Activated CD4-positive, alpha-beta T cell treated with anti-CD3 and anti-CD28 coated beads, Interleukin-2, amount 10 ng/mL, durations not matched to agents 24 days and 14 days (primary cell): ENCODE measurements at places on chromosomes 11 and 22. TPM values are rescaled to one million over a fixed set of nuclear protein-coding genes. Genes with fewer than 3 reads are reported as not detected.

DNA sequence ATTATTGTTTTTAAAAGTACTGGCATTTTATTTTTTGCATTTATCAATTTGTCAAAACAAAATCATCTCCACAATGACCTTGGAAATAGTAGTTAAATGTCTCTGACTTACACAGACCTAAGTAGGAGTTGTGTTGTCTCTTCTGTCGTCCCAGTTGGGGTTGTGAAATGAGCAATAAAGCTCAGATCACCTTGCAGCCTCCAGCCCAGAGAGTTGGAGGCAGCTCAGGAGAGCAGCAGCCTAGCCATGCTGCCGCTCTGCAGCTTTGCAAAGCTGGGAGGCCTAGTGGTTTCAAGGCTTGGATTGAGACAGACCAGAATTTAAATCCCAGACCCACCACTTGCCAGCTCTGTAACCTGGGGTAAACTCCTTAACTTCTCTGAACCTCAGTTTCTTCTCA is 65.2 kb upstream of the CRYBB3 start:
- H3K27ac ChIP-seq = no peak overlapping the region
- DNase-seq = no peak
- H3K4me1 ChIP-seq = peaks cover 4% of the 10 kb centered on the region

SPTBN2 gene
- total RNA-seq = 0.88 and 1.6 TPM in 2 replicates

DNA sequence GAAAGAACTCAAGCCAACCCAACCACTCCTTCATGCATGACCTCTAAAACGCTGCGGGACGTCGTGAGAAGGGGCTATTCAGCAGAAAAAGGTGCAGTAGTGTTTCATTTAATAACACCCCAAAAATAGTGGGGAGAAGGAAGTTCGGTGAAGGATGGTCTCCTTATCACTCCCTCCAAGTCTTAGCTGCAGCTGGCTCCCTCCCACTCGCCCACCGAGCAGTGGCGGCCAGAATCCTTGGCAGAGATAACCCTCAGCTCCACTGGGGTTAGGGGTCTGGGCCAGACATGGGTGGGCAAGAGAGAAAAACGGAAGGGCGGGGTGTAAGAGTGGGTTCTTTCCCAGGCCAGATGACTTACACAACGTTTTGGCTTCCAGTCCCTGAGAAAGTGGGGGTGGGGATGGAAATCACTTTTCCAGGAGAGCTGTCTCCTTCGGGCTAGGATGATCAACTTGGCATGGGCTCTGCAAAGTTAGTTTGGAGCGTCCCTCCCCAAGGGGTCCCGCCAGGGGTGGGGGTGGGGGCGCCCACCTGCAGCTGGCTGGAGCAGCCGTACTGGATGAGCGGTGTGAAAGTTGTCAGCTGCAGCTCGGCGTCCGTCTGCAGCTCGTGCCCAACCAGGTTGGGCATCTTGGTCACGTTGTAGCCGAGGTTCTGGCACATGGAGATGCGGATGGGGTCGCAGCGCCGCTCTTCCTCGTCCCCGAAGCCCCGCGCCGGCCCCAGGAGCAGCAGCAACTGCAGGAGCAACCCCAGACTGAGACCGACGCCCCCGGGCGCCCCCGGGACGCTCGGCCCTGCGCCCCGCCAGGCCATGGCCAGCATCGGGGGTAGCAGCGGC is 705 bp downstream of the FZD4 start:
- H3K27ac ChIP-seq = no peak overlapping the region
- peak overlapping the region; percentile 70 for H3K4me3 ChIP-seq
- no peak for DNase-seq
- peaks cover 2% of the 10 kb centered on the region for H3K36me3 ChIP-seq
- peaks cover 7% of the 10 kb centered on the region for H3K4me1 ChIP-seq

DNA sequence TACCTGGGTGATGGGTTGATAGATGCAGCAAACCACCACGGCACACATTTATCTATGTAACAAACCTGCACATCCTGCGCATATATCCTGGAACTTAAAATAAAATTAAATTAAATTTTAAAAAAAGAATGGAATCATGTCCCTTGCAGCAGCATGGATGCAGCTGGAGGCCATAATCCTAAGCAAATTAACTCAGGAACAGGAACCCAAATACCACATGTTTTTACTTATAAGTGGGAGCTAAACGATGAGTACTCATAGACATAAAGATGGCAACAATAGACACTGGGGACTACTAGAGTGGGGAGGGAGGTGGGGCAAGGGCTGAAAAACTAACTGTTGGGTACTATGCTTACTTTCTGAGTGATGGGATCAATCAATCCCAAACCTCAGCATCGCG is 40.9 kb downstream of the CWC15 start:
- no peaks in the 10 kb centered on the region for H3K36me3 ChIP-seq
- no peak for DNase-seq
- no peak overlapping the region for H3K27ac ChIP-seq
- H3K27me3 ChIP-seq = peaks cover 2% of the 10 kb centered on the region
- no peak overlapping the region for H3K4me3 ChIP-seq

- no peak for DNase-seq
- peaks cover 3% of the 10 kb centered on the region for H3K36me3 ChIP-seq
- H3K4me3 ChIP-seq = no peak overlapping the region
- no peak overlapping the region for H3K27ac ChIP-seq
- peaks cover 7% of the 10 kb centered on the region for H3K4me1 ChIP-seq
- H3K27me3 ChIP-seq = no peaks in the 10 kb centered on the region
Observed at GRCh38 chr11:73429121-73429750, 53.0 kb downstream of the RELT start.

DNA sequence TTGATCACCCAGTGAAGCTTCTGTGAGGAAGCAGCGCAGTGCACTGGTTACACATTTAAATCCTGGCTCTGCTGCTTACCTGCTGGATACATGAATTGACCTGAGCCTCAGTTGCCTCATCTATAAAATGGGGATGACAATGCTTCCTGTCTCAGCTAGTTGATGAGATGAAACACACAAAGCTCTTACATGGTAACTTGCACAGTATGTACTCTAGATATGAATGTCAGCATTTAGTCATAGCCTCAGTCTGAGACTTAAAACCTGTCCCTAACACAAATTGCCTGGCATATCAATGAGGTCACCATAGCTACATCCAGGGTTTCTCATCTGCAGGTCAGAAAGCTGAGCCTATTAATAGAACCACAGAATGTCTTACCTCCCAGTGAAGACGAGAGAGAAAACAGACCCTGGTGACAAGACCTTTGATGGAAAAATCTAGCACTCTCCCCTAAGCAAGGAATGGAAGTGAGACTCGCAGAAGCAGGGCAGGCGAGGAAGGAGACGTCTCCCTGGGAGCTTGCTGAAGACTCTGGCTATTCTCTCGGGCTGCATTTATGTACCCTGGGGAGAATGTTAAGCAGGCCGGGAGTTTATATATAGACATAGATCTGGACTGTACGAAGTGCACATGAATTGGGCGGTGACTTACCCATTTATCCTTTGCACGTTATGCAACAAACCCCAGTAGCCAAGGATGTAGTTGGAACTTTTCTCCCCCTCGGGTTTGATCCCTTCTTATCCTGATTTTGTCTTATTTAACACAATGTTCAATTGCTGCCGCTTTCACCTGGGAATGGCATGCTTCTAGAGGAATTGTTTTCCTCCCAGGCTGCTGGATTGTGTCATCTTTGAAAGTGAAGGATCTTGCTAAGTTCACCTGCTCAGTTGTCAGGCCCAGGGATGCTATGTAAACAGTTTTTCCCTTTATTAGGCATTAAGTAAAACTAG is 18.0 kb downstream of the SDHAF2 start:
- peak overlapping the region; percentile 82 for H3K27ac ChIP-seq
- H3K4me1 ChIP-seq = peaks cover 21% of the 10 kb centered on the region
- no peak overlapping the region for H3K4me3 ChIP-seq
- H3K36me3 ChIP-seq = peaks cover 53% of the 10 kb centered on the region
- no peaks in the 10 kb centered on the region for H3K27me3 ChIP-seq

DNA sequence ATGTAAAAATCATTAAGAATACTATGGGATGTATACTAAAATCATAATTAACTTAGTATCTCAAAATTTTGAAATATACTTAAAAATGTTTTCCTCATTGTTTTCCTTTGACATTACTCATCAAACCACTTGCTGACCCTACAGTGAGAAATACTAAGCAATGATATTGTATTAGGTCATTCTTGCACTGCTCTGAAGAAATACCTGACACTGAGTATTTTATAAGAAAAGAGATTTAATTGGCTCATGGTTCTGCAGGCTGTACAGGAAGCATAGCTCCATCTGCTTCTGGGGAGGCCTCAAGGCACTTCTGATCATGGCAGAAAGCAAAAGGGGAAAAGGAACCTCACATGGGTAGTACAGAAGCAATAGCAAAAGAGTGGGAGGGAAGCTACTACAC is 950.9 kb upstream of the CHORDC1 start:
- no peak overlapping the region for H3K27ac ChIP-seq
- H3K4me1 ChIP-seq = no peaks in the 10 kb centered on the region
- H3K36me3 ChIP-seq = no peaks in the 10 kb centered on the region
- no peaks in the 10 kb centered on the region for H3K27me3 ChIP-seq

DNA sequence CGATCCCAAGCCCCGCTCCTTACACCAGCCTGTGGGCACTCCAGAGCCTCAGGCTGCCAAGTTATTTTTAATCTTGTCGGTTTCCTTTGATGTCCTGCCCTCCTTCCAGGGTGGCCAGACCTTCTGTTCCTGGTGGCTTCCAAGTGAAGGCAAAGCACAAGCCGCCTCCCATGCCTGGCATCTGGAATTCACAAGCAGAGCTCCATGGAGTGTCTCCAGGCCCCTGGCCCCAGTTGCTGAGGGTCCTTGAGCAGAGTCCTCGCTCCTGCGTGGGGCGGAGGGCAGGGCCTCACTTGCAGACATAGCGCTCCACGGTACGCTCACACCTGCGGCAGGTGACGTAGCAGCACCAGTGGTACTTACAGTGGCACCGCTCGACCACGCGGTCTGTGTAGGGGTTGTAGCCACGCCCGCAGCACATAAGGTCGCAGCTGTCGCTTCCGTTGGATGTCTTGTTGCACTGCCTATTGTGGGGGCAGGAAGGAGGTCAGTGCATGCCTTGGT is 19.5 kb downstream of the WNT11 start:
- no peak overlapping the region for H3K27ac ChIP-seq
- no peaks in the 10 kb centered on the region for H3K27me3 ChIP-seq
- H3K4me1 ChIP-seq = no peaks in the 10 kb centered on the region
- H3K4me3 ChIP-seq = no peak overlapping the region

GRCh38 chr22:30372915-30373314 is 14.3 kb downstream of the RNF215 start:
- no peaks in the 10 kb centered on the region for H3K36me3 ChIP-seq
- DNase-seq = no peak
- H3K27ac ChIP-seq = no peak overlapping the region
- no peaks in the 10 kb centered on the region for H3K4me1 ChIP-seq
- no peak overlapping the region for H3K4me3 ChIP-seq

GRCh38 chr11:92793189-92793588 is 176.3 kb upstream of the MTNR1B start:
- H3K36me3 ChIP-seq = no peaks in the 10 kb centered on the region
- no peaks in the 10 kb centered on the region for H3K4me1 ChIP-seq
- H3K27ac ChIP-seq = no peak overlapping the region
- no peak overlapping the region for H3K4me3 ChIP-seq
- no peak for DNase-seq
- H3K27me3 ChIP-seq = no peaks in the 10 kb centered on the region

GRCh38 chr11:46987183-46987582 is 50.6 kb downstream of the CSTPP1 start:
- peaks cover 4% of the 10 kb centered on the region for H3K27me3 ChIP-seq
- H3K4me3 ChIP-seq = no peak overlapping the region
- H3K36me3 ChIP-seq = peaks cover 21% of the 10 kb centered on the region
- no peak overlapping the region for H3K27ac ChIP-seq
- peaks cover 4% of the 10 kb centered on the region for H3K4me1 ChIP-seq
- DNase-seq = no peak

DNA sequence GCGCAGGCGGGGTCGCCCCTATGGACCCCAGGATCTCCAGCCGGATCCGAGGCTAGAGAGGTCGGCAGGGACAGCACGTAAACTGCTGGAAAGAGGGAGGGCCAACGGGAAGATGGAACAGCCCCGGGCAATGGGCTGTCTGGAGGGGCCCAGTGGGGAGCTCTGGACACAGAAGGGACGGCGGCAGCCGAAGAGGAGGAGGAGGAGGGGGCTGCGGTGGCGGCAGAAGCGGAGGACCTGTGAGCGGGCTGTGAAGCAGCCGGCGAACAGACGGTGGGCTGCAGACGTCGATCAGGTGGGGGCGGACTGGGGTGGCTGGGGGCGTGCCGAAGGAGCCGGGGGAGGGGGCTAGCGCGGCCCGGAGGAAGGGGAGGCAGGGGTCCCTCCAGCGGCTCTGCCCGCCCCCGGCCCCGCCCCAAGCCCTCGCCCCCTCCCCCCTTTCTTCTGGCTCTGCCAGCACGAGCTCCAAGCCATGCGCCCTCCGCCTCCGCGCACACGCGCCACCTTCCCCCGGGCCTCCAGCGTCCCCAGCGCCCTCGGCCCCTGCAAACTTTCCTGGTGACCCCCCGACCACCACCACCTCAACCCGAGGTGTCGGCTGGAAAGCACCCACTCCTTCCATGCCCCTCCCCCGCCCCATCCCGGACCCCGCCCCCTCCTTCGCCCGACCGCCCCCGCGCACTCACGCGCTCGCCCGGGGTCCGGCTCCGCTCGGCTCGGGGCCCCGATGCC is 432 bp downstream of the TNKS1BP1 start:
- peak overlapping the region; percentile 83 for H3K4me3 ChIP-seq
- no peaks in the 10 kb centered on the region for H3K27me3 ChIP-seq
- H3K36me3 ChIP-seq = peaks cover 45% of the 10 kb centered on the region
- peaks cover 40% of the 10 kb centered on the region for H3K4me1 ChIP-seq
- H3K27ac ChIP-seq = peak overlapping the region; percentile 80

GRCh38 chr22:44085743-44086270 is 61.7 kb downstream of the PARVB start:
- H3K4me1 ChIP-seq = peaks cover under 1% of the 10 kb centered on the region
- no peak overlapping the region for H3K27ac ChIP-seq
- no peaks in the 10 kb centered on the region for H3K27me3 ChIP-seq
- H3K4me3 ChIP-seq = no peak overlapping the region
- peaks cover 7% of the 10 kb centered on the region for H3K36me3 ChIP-seq
